ENCODE measurements at places on chromosomes 1 and 21.

- no peak for DNase-seq
These were observed 35.4 kb downstream of the DISP3 start for GRCh38 chr1:11514366-11514765.

DNA sequence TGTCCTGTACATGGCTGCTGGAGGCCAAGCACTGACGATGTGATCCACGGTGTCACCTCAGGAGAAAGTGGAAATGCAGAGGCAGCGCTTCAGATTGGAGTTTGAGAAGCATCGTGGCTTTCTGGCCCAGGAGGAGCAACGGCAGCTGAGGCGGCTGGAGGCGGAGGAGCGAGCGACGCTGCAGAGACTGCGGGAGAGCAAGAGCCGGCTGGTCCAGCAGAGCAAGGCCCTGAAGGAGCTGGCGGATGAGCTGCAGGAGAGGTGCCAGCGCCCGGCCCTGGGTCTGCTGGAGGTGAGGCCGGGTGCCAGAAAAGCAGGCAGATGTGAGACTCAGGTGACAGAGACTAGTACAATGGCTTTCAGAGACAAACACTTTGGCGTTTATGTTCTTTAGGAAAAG is 7.7 kb downstream of the TRIM58 start:
- DNase-seq, result no peak

DNA sequence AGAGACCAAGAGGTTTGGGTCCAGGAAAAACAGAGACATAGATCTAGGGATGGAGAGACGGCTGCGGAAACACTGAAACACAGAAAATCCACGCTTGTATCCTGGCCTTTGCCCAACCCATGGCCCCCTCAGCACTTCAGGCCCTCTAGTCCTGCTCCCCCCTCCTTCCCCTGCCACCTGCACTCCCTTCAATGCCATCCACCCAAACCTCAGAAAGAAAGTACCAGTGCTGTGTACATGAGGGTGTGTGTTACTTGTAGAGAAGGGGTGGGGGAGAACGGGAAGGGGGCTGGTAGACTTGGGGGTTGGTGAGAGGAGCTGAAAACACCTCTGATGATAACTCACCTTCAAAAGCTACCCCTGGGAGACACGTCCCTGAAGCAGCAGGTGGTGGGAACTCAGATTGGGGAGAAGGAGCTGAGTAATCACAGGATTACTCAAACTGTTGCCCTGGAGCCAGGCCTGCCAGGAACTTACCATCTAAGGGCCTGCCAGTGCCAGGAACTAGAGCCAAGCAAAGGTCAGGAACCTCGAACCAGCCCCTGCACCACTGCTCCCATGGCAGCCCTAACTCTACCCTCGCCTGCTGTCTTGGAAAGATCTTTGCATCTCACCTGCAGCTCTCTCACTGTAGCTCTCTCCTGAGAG is 11.5 kb downstream of the RORC start:
- DNase-seq, result no peak

DNA sequence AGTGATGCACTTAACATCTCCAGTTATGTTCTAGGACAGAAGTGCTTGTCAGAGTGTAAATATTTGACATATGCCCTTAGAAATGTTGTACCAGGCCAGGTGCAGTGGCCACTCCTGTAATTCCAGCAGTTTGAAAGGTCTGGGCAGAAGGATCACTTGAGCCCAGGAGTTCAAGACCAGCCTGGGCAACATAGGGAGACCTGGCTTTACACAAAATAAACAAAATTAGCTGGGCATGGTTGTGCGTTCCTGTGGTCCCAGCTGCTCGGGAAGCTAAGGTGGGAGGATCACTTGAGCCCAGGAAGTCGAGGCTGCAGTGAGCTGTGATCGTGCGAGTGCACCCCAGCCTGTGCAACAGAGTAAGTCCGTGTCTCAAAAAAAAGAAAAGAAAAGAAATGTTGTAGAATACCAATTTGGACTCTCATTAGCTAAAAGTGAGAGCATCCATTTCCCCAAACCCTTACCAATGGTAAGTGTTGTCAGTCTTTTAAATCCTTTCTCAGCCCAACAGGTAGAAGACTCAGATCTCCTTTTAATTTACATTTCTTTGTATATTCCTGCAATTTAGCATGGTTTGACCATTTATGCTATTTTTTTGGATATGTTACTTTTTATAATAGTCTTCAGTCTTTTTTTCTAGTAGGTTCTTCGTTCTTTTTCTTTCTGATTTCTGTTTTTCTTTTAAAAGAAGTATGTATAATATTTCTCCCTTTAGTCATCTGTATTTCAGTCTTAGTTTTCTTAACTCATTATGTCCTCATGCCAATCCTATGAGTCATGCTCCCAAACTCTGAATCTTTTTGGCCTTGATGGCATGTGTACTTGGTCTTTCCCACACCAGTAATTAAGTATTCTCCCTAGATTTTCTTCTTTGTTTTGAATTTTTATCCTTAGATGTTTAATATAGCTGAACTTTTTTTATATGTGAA is 74.4 kb downstream of the CAMTA1 start:
- no peak for DNase-seq

DNA sequence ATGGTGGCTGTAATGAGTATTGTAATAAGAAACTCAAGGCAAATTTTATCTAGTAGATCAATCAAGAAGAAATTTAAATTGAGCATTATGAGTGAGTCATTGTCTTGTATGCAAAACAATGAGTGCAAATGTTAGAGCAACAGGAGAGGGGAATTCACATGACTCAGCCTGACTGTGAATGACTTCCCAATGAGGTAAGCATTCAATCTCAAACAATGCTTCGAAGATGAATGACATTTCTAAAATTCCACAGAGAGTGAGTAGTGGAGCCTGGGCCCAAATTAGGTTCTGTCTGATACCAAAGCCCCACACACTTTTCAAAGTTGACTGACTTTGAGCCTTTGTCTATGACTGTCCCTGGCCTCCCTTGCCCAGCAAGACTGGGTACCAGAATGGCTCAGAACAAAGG is 738.0 kb downstream of the PTPRU start:
- DNase-seq, result no peak

DNA sequence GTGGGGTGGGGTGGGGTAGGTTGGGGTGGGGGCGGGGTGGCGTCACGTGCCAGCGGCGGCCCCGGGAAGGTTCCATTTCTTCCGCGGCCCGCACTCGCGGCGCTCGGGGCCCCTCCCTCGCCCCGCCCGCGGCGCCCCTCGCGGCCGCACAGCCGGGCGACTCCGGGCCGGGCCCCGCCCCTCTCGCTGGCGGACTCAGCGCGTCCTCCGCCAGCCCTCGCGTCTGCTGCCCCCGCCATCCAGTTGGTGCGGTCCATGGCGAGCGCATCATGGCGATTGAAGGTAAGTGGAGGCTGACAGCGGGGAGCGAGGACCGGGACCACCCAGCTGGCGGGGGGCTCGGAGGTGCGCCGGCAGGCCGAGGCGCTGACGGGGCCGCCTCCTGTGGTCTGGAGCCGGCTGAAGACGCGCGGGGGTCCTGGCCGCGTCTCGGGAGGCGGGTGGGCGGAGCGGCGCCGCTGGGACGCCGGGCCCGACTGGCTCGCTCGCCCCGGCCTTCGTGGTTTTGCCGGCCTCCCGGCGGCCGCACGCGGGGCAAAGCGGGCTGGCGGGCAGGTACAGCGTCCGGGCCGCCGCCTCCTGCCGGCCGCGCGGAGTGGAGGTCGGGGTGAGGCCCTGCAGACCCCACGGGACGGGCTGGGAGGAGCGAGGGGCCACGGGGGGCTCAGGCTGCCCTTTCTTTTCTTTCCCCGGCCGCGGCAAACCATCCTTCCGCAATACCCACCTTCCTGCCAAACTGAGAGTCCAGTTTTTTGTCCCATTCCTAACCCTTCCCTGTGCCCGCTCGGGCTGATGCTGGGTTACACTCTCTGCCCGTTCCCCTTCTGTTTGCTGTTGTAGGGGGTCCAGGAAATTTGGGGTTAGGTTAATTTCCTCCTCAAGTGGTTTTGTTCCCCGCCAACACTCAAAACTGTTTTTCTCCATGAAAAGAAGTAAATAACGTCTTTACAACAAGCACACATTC is at the start of gene SYT14:
SYT14 (plus strand) TSS at position 222 of the 964 bp plus-strand sequence; CDS start at position 270, 48 bp downstream.
- DNase-seq, result no peak

DNA sequence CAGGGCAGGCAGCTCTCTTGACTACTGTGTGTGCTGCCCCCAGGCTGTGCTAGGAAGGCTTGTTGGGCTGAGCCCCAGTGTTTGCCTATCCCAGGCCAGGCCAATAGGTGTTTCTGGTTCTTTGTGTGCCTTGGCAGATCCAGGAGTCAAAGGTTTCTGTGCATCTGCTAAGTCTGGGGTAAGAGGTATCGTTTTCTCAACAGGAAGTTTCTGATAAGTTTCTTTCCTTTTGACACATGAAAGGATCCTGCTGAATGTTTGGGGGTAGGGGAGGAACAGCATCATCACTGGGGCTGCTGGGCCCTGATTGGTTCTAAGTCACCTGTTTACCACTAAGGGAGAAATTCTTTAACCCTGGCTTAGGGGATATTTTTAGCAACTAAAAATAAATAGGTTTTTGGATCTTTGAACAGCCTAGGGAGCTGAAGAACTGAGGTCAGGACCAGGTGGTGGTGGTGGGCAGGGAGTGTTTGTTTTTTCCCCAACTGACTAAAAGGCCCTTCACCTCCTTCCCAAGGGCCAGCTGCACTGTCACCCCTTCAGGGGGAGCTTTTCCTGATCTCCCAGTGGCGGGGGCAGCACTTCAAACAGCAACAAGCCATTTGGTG is 85.1 kb downstream of the KCNN3 start:
- DNase-seq, result no peak

DNA sequence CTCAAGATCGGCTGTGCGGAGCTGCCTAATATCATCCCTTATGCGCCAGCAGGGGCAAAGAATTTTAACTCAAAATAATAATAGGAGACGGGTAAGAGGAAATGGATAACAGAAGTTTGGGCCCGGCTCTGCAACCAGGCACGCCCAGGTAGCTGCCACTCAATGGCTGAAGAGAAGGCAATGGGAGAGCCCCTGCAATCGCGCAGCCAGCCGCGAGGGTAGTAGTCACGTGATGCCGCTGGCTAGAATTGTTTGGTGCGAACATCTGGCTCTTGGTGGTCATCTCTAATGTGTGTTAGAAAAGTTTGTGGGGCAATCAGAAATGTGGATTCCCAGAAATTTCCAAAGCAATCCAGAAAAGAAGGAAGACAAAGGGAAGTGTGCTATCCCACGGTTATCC is 12.3 kb downstream of the BARHL2 start:
- no peak for DNase-seq

GRCh38 chr1:76124196-76124595 is 49.6 kb downstream of the ST6GALNAC3 start:
- no peak for DNase-seq

GRCh38 chr1:236395230-236395946 is 1.3 kb downstream of the EDARADD start:
- DNase-seq, result peak; percentile 53

DNA sequence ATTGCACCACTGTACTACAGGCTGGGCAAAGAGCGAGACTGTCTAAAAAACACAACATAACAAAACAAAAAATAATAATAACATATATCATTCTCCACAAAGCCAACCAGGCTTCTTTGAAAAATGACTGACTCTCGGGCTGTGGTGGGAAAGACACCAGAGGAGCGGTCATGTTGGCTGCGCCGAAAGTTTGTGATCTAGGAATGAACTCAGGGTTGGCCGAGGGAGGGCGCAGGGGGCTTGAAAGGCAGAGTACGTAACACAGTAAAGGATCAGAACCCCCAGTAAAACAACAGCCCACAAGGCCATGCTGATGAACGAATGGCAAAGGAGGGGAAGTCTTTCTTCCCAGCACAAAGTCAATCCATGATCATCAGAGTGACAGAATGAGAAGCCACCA is 4.7 kb downstream of the SLC35E2B start:
- DNase-seq, result no peak

- DNase-seq, result no peak
These were observed 59.3 kb downstream of the COL18A1 start for GRCh38 chr21:45464309-45464708.

DNA sequence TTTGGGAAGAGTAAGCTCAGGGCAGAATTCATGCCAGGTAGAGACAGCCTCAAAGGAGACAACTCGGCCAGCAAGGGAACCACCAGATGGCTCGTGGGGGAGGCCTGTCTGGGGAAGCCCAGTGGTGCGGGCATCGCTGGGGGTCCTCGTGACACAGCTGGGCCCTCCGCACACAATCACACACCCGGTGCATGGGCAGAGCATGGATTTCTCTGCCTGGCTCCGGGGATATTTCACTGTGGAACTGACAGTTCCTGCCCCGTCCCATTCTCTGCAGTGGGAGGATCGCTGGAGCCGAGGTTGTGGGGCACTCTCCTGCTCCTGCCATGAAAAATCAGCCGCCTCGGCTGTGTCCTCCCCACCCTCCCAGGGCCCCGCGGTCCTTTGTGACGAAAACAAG is 108.0 kb downstream of the CRYAA start:
- DNase-seq, result no peak

GRCh38 chr1:109312978-109313775 is 6.4 kb upstream of the MYBPHL start:
- DNase-seq, result no peak
